Subcutaneous preadipocyte (primary cell): ENCODE measurements at places on chromosomes 13 and 19. TPM values are rescaled to one million over a fixed set of nuclear protein-coding genes. Genes with fewer than 3 reads are reported as not detected.

SIX5 gene
- total RNA-seq, result 6.6 and 7.8 TPM in 2 replicates

TMEM38A gene
- 0.73 and 0.78 TPM in 2 replicates for total RNA-seq

ZNF560 gene
- 0.20 TPM in 1 of 2 replicates, not detected in the other for total RNA-seq

IZUMO4 gene
- total RNA-seq, result 2.2 and 2.5 TPM in 2 replicates

ZNF136 gene
- 2.6 and 2.9 TPM in 2 replicates for total RNA-seq

ZNF85 gene
- total RNA-seq, result 7.7 and 8.0 TPM in 2 replicates

ZNF729 gene
- under 0.01 TPM in 1 of 2 replicates, not detected in the other for total RNA-seq

RFPL4AL1 gene
- not detected in 2 replicates for total RNA-seq

VSTM1 gene
- not detected in 2 replicates for total RNA-seq

THSD8 gene
- not detected in 2 replicates for total RNA-seq

SYNE4 gene
- total RNA-seq, result under 0.01 TPM in 1 of 2 replicates, not detected in the other

GPR12 gene
- total RNA-seq, result not detected in 2 replicates

ONECUT3 gene
- not detected in 2 replicates for total RNA-seq

PAF1 gene
- 28.7 and 29.8 TPM in 2 replicates for total RNA-seq

KIR3DL2 gene
- not detected in 2 replicates for total RNA-seq

COL4A2 gene
- total RNA-seq, result 138 and 142 TPM in 2 replicates

TMIGD2 gene
- not detected in 2 replicates for total RNA-seq

LILRA1 gene
- not detected in 2 replicates for total RNA-seq

ZNF554 gene
- 1.6 and 2.9 TPM in 2 replicates for total RNA-seq

CEACAM7 gene
- not detected in 2 replicates for total RNA-seq

JSRP1 gene
- total RNA-seq, result not detected in 2 replicates

PTOV1 gene
- 36.4 and 49.5 TPM in 2 replicates for total RNA-seq

CBARP gene
- 2.9 and 4.7 TPM in 2 replicates for total RNA-seq

WDR87 gene
- not detected in 2 replicates for total RNA-seq

MAP1S gene
- total RNA-seq, result 25.4 and 29.7 TPM in 2 replicates
